ENCODE measurements at places on chromosomes 2 and 18.
A peak's percentile ranks its signal among the peaks of the same experiment; 100 is the strongest.

DNA sequence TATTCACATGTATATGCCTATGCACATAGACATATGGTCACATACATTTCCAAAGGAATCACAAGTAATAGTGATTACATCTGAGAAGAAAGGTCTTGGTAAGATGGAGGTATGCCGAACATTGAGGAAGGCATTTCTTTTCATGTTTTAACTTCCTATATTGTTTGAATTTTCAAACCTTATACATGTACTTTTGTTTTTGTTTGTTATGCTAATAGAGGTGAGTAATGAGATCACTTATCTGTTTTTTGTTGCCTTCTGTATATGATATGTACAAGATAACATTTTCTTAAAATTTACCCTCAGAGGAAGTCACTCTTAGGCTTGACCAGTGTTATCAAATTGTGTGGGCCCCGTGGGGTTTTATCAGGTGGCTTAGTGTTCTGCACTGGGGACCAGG is 166.5 kb upstream of the OTX1 start:
- DNase-seq, result no peak

DNA sequence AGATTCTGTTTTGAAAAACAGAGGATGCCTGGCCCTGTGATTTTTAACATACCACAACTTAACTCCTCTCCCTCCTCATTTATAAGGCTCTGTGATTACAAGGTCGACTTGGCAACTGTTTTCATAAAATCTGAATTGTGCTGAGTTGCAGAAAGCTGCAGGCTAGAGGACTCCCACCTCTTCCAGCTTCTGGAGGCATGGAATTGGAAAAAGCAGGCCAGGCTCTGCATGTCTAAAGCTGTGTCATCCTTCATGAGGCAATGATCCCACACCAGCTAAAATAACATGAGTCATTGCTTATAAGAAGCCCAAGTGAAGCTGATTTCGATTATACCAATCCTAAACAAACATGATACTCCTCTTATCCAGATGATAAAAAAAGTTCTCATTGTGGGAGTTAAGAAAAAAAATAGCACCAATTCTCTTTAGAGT is 11.7 kb downstream of the ARHGAP28 start:
- no peak for DNase-seq

- no peak for DNase-seq
Observed at GRCh38 chr2:119206201-119206600, 17.4 kb upstream of the STEAP3 start.

DNA sequence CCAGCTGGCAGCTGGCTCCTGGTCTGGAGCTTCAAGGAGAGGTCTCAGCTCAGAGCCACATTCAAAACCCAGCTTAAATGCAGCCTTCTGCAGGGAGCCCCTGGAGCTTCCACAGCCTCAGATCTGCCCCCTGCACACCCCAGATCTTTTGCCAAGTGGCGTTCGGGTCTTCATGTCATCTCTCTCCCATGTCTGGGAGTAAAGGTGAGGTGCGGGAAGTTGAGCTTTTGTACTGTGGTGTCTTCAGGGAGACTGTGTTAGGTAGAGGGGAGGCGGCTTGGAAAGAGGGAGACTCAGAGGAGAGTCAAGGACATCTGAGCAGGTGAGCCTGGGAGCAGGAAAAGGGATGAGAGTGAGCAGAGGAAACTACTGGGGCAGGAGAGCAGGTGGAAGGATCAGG is 25.4 kb downstream of the MPHOSPH10 start:
- DNase-seq, result no peak

DNA sequence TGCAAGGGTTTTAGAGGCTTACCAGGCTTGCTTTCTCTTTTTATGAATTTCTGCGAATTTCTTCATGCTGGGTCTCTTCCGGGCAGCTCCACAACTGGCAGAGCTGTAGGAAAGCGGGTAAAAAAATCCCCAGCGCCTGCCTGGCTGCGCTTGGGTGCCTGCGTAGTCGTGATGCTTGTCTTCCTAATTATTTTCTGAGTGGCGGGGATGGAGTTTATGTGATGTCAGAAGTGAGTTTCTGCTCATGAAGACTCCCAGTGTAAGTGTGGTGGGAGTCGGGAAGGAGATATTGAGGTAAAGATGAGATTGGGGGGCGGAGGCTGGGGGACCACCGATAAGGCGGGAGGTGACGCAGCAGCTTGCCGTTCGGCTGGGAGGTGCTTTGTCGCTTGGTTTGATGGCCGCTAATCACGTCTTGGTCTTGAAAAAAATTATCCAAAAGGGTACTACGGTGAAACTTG is 229.8 kb downstream of the LDLRAD4 start:
- DNase-seq, result no peak

DNA sequence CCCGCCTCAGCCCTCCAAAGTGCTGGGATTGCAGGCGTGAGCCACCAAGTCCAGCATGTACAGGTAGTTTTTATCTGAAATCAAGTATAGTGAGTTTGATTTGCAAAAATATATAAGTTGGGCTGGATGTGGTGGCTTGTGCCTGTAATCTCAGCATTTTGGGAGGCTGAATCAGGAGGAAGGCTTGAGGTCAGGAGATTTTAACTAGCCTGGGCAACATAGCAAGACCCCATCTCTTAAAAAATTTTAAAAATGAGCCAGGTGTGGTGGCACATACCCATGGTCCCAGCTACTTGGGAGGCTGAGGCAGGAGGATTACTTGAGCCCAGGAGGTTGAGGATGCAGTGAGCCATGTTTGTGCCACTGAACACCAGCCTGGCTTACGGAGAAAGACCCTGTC is 5.6 kb upstream of the GALM start:
- no peak for DNase-seq

GRCh38 chr2:239927424-239927981 is 97.6 kb downstream of the NDUFA10 start:
- DNase-seq, result peak; percentile 80

- DNase-seq, result no peak
Observed at GRCh38 chr2:202208526-202208925, 29.9 kb downstream of the SUMO1 start.

- no peak for DNase-seq
Observed at GRCh38 chr2:12534646-12535263, 182.0 kb upstream of the TRIB2 start.

GRCh38 chr2:154537843-154538450 is 160.5 kb upstream of the KCNJ3 start:
- DNase-seq, result no peak

- DNase-seq, result no peak
Observed at GRCh38 chr18:61589724-61590065, 256.5 kb downstream of the CDH20 start.

GRCh38 chr18:63083020-63083531 is 236.5 kb downstream of the BCL2 start:
- no peak for DNase-seq

GRCh38 chr2:221708902-221709301 is 136.8 kb upstream of the EPHA4 start:
- no peak for DNase-seq

GRCh38 chr2:241788572-241788971 is 11.9 kb downstream of the GAL3ST2 start:
- DNase-seq, result no peak

- no peak for DNase-seq
Observed at GRCh38 chr18:39732918-39733317, 2167.3 kb upstream of the CELF4 start.

DNA sequence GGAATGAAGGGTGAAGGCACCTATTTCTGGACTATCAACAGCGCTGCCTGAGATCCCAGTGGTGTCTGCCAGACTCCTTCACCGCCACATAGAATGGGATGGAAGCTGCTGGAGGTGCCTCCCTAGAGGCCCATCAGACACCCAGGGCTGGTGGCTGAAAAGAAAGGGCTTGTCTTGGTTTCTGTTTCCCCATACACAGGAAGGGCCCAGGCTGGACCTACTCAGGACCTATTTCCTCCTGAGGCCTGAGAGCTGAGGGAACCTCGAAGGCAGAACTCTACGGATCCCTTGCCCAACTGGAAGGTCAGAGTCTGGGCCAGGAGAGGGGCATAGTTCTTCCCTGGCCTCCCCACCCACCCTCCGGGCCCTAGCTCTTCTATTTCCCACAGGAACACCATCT is 2.9 kb upstream of the CLEC4F start:
- no peak for DNase-seq

GRCh38 chr2:95362486-95362885 is 40.0 kb upstream of the FAHD2A start:
- no peak for DNase-seq

DNA sequence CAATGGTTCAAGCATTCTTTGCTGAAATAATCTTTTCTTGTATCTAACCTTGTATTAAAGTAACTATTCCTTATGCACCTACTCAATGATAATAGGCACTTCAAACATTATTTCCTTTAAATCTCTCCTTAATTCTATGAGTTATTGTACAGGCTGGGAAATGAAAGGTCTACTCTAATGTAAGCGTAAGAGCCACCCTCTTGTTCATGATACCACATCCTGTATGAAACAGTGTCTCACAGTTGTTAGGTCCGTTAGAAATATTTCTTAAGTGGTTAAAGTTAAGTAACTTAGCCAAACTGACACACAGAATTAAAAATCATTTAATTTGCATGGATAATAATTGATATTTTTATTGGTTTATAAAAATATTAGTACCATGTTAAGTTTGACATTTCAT is 162.5 kb upstream of the RPRM start:
- DNase-seq, result no peak

GRCh38 chr2:226977775-226978190 is 141.9 kb downstream of the RHBDD1 start:
- DNase-seq, result no peak

GRCh38 chr18:60693426-60693825 is 320.9 kb upstream of the MC4R start:
- no peak for DNase-seq

DNA sequence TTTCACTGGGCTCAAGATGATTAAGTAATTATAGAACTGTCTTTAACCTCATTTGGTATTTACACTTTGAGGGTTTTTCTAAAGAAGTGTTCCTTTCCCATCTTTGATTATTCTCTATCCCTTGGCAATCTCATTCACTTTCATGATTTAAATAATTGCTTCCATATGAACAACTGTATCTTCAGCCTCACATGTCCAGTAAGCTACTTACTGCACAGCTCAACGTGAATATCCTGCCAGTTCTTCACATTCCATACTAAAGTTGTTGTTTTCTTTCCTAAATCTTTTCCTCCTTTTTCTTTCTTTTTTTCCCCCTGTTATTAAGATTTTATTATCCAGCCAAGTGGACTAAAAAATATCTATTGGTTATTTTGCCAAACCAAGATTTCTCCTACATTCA is 37.7 kb downstream of the ZC3H15 start:
- DNase-seq, result no peak

- DNase-seq, result no peak
Observed at GRCh38 chr2:233707940-233708644, 4.6 kb upstream of the UGT1A5 start.

DNA sequence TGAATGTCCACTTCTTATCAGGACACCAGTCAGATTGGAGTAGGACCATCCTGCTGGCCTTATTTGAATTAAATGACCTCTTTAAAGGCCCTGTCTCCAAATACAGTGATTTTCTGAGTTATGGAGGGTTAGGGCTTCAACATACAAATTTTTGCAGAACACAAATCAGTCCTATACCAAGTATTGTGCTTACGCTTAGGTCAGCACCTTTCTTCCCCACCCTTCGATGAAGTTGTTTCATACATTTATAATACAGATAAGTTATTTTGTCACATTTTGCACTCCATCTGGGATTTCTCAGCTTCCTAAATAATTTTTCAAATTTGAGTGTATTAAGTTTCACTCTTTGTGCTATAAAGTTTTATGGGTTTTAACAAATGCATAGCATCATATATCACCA is 190.5 kb upstream of the EPAS1 start:
- no peak for DNase-seq

DNA sequence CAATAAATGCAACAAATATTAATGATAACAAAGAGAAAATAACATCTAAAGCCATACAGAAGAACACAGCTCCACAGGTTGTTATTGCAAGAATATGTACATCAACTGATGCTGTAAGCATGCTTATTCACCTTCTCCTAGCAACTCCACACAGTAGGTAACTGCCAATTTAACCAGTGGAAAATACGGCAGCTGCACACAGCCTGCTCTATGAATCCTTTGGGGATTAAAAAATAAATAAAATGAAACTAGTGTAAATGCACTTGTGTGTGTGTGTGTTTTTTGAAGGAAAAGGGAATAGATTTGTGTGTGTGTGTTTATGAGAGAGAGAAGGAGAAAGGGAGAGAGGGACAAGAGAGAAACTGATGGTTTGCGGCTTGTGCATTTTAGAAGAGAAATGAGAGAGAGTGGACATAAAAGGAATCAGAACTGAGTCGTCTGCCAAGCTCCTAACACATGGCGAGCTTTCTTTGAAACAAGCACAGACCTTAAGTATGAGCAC is 96.2 kb upstream of the PDE1A start:
- no peak for DNase-seq

- DNase-seq, result no peak
Observed at GRCh38 chr18:35876243-35876642, 96.2 kb upstream of the RMP24 start.

- no peak for DNase-seq
Observed at GRCh38 chr2:158460632-158461297, 4.0 kb downstream of the PKP4 start.

GRCh38 chr2:190628591-190629319 is 20.1 kb upstream of the NAB1 start:
- DNase-seq, result no peak

GRCh38 chr2:61085883-61086282 is 20.2 kb downstream of the SANBR start:
- no peak for DNase-seq

GRCh38 chr2:151851761-151852160 is 23.5 kb upstream of the ARL5A start:
- no peak for DNase-seq

DNA sequence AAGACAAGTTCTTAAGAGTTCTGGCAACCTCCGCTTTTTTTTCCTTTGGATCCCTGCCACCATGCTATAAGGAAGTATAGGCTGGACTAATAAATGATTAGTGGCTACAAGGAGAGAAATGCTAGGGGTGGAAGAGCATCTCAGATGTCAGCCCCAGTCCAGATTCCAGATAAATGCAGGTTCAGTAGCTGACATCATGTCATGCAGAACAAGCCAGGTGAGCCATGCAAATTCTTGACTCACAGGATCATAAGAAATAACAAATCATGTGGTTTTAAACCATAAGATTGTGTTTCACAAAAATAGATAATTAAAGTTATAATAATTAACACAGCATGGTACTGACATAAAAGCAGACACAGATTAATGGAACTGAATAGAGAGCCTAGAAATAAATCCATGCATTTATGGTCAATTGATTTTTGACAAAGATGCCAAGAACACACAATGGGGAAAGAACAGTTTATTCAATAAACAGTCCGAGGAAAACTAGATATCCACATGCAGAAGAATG is 152.9 kb upstream of the SESTD1 start:
- DNase-seq, result no peak

DNA sequence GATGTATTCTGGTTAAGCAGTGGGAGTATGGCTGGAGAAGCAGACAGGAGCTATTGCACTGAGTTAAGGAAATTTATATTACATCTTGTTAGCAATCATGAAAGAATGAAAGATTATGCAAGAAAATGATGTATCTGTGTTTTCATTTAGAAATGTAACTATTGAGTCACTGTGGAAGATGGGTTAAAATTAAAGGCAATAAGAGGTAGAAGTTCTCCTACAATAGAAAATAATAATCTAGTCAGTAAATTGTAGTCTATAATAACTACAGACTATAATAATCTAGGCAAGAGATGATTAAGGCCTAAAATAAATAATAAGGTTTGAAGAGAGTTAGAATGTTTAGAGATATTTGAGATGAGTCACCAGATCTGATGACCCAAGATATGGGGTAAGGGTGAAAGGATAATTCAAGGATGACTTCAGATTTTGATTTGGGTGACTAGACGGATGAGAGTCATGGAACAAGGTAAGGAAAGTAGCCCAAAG is 371.9 kb upstream of the KCNH7 start:
- no peak for DNase-seq

- DNase-seq, result no peak
Observed at GRCh38 chr2:36478332-36478738, 119.6 kb downstream of the FEZ2 start.

- no peak for DNase-seq
Observed at GRCh38 chr2:36663295-36663694, 33.2 kb upstream of the VIT start.

All from stimulated activated effector memory CD8-positive, alpha-beta T cell treated with anti-CD3 and anti-CD28 coated beads, Interleukin-12 subunit alpha, Interleukin-12 subunit beta, amount 100 ng/mL, for 72 hours (primary cell).